ENCODE measurements at places on chromosomes 2 and 18.

GRCh38 chr2:96403481-96403880 is 67.9 kb downstream of the NCAPH start:
- no peak for DNase-seq

- no peak for DNase-seq
These were observed 27.9 kb downstream of the EPG5 start for GRCh38 chr18:45939236-45939635.

- DNase-seq, result no peak
These were observed 148.3 kb downstream of the SATB2 start for GRCh38 chr2:199309411-199309810.

GRCh38 chr2:152042636-152043615 is 55.9 kb downstream of the CACNB4 start:
- DNase-seq, result no peak

GRCh38 chr2:15189216-15189615 is 371.9 kb downstream of the NBAS start:
- no peak for DNase-seq

- no peak for DNase-seq
These were observed 33.3 kb downstream of the STRADB start for GRCh38 chr2:201484805-201485204.

All from SIG-M5 (cell line).